ENCODE measurements at places on chromosomes 4 and X.

DNA sequence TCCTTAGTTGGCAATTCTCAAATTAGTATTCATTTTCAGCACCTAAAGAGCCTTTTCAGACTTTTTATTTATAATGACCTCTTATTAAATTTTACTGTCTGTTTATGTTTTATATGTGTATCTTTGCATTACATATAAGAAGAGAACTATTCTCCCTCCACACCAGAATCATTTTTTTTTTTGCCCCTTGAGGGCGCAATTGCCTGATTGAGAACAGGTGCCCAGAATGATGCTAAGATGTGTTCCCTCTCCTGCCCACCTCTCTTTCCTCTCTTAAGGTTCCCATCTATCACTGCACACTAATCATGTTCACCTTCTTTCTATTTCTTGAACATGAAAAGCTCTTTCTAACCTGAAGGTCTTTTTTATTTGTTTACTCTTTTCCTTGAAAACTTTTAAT, 44.2 kb upstream of the ADAM29 start:
- H3K4me1 ChIP-seq = no peaks in the 10 kb centered on the region
- H3K27me3 ChIP-seq = no peaks in the 10 kb centered on the region
- H3K4me3 ChIP-seq = no peak overlapping the region
- peak; percentile 4 for DNase-seq

- H3K4me1 ChIP-seq = no peaks in the 10 kb centered on the region
- no peak overlapping the region for H3K27ac ChIP-seq
- DNase-seq = no peak
- H3K4me3 ChIP-seq = no peak overlapping the region
- no peaks in the 10 kb centered on the region for H3K36me3 ChIP-seq
- H3K27me3 ChIP-seq = no peaks in the 10 kb centered on the region
Observed at GRCh38 chrX:72079607-72080006, 52.1 kb downstream of the RTL5 start.

DNA sequence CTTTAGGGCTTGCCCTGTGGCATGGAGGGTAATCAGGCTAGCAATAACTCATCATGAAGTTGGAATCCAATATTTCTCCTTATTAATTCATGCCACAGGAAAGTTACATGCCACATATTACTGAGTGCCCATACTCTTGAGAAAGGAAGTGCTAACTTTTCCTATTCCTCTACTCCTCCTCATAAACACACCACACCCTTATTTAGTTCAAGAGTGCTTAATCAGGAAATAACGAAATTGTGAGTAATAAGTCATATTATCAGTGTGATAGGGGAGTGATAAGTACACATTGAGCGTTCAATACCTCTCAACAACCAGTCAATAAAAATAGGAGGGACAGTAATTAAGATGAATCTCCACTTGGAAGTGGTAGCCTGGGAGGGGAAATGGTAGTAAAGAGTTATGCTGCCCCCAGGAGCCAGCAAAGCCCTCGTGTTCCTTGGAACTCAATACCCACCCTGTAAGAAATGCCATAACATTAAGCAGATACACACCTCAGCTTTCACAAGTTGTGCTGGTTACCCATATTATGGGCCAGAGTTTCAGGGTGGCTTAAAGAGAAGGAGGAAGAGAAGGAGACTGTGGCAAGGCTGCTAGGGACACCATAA, 410.0 kb upstream of the NR3C2 start:
- no peak for DNase-seq
- no peaks in the 10 kb centered on the region for H3K4me1 ChIP-seq
- no peaks in the 10 kb centered on the region for H3K36me3 ChIP-seq
- no peaks in the 10 kb centered on the region for H3K27me3 ChIP-seq

DNA sequence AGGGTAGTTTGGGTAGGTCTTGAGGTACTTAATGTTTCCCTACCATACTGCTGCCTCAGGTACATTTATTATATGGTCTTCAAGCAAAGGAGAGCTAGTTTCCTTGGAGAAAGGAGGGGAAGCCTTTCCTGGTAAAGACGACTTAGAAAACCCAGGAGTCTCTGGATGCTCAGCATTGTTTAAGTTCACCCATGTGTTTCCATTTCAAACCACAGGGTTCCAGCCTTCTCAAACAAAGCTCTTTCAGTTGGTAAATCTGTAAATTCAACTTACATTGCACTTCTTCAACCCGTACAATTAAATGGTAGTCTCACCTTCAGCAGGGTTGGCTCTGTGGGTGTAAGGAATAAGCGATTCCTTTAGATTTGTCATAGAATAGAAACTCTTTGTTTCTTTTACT, 111.9 kb upstream of the UNC5C start:
- no peaks in the 10 kb centered on the region for H3K36me3 ChIP-seq
- DNase-seq = no peak
- H3K4me1 ChIP-seq = no peaks in the 10 kb centered on the region
- H3K27ac ChIP-seq = no peak overlapping the region
